Stimulated activated CD4-positive, alpha-beta T cell treated with anti-CD3 and anti-CD28 coated beads, TNF-alpha, amount 100 ng/mL, for 24 hours (primary cell): ENCODE measurements at places on chromosomes 16 and 17.

GRCh38 chr16:567373-568256 is 810 bp downstream of the NHLRC4 start:
- DNase-seq, result no peak

DNA sequence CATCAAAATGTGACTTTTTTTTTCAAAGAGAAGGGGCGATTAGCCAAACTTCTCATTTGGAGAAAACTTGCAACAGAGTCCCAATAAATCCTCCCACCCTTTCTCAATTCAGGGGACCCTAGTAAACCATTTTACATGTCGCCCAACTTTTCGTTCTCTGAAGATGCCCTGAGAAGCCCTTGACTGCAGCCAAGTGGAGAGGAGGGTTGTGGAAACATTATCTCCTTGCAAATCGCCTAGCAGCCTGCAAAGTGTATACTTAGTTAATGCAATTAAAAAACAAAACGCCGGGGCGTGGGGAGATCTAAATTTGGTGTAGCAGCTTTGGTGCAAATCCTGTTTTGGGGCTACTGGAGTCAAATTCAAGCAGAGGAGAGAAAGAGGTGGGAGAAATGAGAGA is 1.2 kb upstream of the SHISA9 start:
- no peak for DNase-seq

GRCh38 chr17:70750983-70751382 is 581.7 kb downstream of the KCNJ2 start:
- DNase-seq, result no peak

- DNase-seq, result no peak
Measured at GRCh38 chr16:22364241-22364640, 10.2 kb downstream of the CDR2 start.
